Renal cortex interstitium (tissue), 15 donors: ENCODE measurements at places on chromosomes 12 and 14. TPM values are rescaled to one million over a fixed set of nuclear protein-coding genes. Genes with fewer than 3 reads are reported as not detected.

Gene RFX4
- polyA plus RNA-seq = not detected

Gene MYF6
- polyA plus RNA-seq = 0.17 TPM

DNA sequence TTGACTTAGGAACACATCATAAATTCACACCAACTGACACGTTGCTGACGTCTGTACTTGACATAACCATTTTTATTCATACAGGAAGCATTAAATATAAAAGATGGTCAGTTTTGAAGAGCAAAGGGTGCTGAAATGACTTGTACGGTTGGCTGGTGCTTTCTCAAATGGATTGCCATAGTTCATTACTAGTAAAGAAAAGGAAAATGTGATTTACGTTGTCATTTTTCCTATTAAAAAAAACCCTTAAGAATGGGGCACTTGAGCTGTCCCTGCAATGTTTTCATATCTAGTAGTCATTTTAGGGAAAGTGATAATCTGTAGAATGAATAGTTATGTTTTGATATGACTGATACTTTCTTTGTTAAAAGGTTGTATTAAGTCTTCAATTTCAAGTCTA, 22.5 kb upstream of the MANSC4 start:
- DNase-seq = no peak

Gene LUM
- 54.1 TPM for polyA plus RNA-seq

DNA sequence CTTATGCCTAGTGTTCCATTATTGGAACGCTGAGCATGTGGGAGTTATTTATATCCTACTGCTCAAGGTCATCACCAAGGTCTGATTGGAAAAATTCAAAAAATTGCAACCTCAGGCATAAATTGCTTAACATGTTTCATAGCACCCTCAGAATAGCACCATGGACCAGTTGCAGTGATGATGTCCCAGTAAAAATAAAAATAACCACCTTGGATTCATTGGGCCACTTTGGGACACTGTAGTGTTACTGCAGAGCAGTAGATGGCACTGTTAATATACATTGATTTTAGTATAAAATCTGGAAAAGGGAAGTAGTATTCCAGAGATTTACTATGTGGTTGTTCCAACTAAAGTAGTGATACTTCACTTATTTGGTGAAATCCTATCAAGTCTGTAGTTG, 31.0 kb upstream of the PTCSC3 start:
- no peak for DNase-seq

- no peak for DNase-seq
Measured at GRCh38 chr12:7782055-7782454, 7.1 kb upstream of the NANOG start.

Gene OR6C2
- not detected for polyA plus RNA-seq

GRCh38 chr12:2282318-2282717, 229.5 kb downstream of the CACNA1C start:
- no peak for DNase-seq

DNA sequence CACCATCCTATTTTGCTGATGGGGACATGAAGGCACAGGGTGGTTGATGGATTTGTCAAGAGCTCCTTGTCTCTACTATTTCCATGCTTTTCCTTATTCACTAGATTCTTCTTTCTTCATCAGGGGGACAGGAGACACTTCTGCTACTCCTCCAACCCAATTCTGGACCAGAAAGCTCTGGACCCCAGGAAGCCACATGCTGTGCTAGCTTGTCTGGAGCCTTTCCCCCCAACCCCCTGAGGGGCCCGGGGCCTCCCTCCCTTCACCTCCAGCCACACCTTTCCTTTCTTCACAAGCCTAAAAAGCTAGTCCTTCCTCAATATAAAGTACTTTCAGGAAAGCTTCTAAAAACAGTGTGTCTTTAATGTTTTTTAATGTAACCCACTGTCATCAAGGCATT, 75.1 kb upstream of the CAPRIN2 start:
- no peak for DNase-seq

DNA sequence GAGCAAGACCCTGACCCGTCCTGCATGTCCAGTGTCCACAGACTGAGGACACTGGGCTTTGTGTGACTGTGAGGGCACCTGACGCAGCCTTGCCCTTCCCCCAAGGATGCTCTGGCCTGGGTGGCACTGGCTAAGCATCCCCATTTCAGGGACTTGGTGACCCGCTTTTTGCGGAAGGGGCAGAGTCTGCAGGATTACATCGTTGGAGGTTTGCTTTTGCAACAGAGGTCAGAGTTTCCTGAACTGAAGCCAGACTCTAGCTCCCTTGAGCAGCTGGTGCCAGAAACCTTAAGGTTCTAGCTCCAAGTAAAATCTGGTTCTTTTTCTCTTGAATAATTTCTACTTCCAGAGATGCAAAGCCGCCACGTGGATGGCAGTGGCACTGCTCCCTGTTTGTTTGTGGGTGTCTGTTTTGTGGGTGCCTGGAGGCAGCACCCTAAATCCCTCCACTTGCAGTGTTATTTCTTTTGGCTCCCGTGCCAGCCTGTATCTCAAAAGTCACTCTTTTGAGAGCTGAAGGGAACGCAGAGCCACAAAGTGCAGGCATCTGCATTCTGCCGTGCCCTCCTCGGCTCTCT, 184.7 kb downstream of the TSPAN9 start:
- DNase-seq = no peak
